ENCODE measurements at places on chromosomes 12 and 14.

GRCh38 chr12:104387190-104387589 is 69.6 kb upstream of the CHST11 start:
- DNase-seq, result no peak

DNA sequence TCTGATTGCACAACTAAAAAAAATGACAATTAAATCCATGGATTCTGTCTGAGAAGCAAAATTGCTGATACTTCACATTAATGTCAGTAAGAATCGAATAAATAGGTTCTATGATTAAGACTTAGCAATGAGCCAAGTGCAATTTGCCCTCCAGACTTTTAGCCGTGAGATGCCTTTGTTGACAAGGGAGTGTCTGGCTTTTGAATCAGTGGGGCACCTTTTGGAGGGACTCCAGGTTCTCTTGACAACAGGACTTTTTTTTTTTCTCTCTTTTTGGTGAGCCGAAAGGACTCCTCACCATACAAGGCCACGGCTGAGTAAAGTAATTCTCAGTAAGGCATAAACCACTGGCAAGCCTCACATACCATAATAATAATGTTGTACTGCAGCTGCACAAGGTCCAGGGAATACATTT is 4.7 kb upstream of the MDM1 start:
- peak; percentile 53 for DNase-seq

GRCh38 chr14:102854091-102854703 is 68.3 kb upstream of the AMN start:
- DNase-seq, result no peak

- DNase-seq, result no peak
Measured at GRCh38 chr14:92472860-92473259, 40.7 kb upstream of the RIN3 start.

GRCh38 chr14:35229084-35229791 is 62.9 kb upstream of the PSMA6 start:
- no peak for DNase-seq

DNA sequence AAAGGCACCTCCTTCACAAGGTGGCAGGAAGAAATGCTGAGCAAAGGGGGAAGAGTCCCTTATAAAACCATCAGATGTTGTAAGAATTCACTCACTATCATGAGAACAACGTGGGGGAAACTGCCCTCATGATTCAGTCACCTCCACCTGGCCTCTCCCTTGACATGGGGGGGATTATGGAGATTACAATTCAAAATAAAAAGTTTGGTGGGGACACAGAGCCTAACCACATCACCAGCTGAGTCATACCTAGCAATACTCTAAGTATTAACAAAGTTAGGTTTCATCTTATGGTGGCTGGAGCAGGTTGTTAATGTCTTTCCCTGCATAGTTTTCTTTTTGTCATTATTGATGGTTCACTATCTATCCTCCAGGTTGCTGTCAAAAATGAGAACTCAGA is 113.2 kb upstream of the PPFIA2 start:
- DNase-seq, result no peak

GRCh38 chr12:92133795-92134637 is 11.6 kb downstream of the BTG1 start:
- DNase-seq, result peak; percentile 35

- DNase-seq, result peak; percentile 23
Measured at GRCh38 chr12:105831372-105831771, 307.4 kb downstream of the NUAK1 start.

DNA sequence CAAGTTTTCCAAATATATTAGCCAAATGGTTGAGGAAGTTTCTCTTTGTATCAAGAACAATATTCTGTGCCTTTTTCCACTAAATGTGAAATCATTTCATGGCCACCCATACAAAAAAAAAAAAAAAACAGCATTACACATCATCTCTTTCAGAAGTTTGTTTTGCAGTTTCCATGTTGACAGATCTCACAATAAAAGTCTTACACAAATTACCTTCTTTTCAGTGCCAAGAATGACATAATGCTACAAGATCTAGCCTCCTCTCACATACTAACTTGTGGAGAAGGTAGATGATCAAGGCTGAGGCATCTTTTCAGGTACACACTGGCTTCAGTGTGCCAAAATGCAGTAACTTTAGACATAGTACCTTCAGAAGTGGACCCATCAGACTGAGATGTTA is 35.3 kb downstream of the PRKD1 start:
- no peak for DNase-seq

DNA sequence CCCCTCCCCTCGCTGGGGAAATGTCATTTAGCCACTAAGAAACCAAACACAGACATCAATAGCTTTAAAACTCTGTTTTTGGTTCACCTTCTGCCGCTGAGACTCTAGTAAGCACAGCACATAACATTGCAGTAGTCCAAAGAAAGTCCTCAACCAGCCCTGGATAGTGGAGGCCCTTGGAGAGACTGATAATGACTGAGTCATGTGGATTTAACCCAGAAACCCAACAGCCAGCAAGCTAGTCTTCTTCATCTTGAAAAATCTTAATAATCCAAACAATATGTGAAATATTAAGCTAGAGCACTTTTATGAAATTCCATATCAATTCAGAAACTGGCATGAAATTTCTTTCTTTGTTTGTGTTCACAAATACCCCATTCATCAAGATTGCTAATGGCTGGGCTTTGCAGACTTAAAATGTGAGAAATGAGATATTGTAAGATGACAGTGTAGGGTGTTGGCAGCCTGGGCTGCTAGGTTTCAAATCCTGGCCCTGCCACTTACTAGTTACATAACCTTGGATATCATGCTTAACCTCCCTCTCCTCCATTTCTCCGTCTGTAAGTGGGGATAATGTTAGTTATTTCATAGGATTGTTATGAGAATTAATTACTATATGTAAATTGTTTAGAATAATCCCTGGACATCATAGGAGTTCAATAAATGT is 40.1 kb downstream of the RERG start:
- DNase-seq, result no peak

GRCh38 chr14:22887990-22888378 is 5.0 kb downstream of the REM2 start:
- no peak for DNase-seq

GRCh38 chr14:26993556-26993955 is 395.7 kb upstream of the NOVA1 start:
- DNase-seq, result no peak

GRCh38 chr12:118307069-118307954 is 65.4 kb downstream of the TAOK3 start:
- no peak for DNase-seq

- no peak for DNase-seq
Measured at GRCh38 chr14:27715561-27715960, 1051.0 kb upstream of the FOXG1 start.

GRCh38 chr14:56196274-56196673 is 78.1 kb downstream of the PELI2 start:
- no peak for DNase-seq

GRCh38 chr14:92480856-92481255 is 32.7 kb upstream of the RIN3 start:
- no peak for DNase-seq

- no peak for DNase-seq
Measured at GRCh38 chr14:92161521-92161920, 39.8 kb downstream of the CPSF2 start.

- no peak for DNase-seq
Measured at GRCh38 chr12:22598141-22598762, 26.7 kb upstream of the ETNK1 start.
